ENCODE measurements at places on chromosomes 3 and 15.

GRCh38 chr15:70192041-70192440 is 94.3 kb upstream of the TLE3 start:
- DNase-seq = no peak

DNA sequence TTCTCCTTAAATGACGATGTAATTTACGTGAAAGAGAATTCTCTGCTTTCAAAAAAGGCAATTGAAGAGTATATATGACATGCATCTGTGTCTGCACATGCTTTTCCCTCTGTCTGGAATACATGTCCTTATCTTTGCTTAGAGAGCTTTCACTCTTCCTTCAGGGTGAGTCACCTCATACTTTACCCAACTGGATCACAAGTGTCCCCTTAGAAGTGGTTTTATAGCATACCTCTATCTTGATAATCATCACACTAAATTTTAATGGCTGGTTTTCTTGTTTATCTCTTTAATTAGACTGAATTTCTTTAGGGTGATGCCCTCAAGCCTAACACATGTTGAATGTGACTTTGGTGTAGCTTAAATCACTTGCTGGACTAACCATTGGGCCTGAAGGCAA is 178.9 kb downstream of the SV2B start:
- no peak for DNase-seq

DNA sequence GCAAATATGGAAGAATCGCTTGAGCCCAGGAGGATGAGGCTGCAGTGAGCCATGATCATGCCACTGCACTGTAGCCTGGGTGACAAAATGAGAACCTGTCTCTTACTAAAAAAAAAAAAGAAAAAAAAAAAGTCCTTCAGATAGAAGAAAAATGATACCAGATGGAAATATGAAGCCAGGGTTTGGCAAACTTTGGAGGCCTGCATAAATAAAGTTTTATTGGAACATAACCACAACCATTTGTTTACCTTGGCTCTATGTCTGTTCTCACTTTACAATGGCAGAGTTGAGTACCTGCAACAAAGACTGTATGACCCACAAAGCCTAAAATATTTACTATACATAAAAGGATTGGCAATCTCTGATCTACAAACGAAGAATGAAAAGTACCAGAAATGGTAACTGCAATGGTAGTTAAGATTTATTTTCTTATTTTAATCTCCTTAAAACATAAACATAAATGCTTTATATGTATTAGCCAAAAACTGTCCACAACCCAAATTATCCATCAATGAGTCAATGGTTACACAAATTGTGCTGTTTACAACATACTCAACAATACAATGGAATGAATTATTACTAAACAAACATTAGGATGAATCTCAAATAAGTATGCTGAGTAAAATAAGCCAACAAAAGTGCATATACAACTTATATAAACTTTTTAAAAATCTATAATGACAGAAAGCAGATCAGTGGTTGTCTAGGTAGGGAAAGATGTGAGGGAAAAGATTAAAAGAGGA is 41.8 kb downstream of the GOLGB1 start:
- DNase-seq = no peak

GRCh38 chr3:105791131-105791530 is 77.7 kb downstream of the CBLB start:
- peak; percentile 71 for DNase-seq

DNA sequence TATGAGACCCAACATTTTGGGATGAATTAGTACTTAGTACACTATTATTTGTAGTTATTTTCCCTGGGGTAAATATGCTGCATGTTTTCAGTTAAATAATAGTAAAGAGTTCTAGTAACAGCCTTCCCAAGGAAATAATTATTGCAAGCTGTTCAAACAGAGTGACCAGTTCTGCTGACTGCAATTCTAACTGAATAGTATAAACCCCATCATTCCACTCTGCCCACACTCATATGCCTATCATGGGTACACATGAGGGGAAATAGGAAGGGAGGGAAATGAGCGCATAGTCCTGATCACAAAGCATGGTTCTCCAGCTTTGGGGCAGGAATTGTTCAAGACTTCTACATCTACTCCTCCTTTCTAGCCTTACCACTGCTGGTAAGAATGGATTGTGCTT is 18.7 kb downstream of the UQCC5 start:
- DNase-seq = peak; percentile 19

- DNase-seq = no peak
These were observed 14.0 kb downstream of the CHCHD4 start for GRCh38 chr3:14110699-14111098.

DNA sequence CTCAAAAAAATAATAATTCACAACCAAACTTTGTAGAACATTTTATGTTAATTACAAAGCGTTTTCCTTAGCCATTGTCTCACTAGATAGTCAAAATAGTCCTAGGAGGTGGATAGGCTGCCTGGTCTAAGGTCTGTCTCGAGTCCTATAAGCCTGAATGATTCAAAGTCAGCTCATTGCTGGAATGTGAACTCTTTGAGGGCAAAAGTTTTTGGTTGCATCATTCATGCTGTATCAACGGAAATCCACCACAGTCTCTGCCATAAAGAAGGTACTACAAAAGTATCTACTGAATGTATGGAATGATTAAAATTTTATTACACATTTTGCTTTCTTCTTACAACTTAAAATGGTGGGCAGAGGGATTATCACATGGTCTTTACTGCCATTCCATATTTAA is 387.3 kb upstream of the RARB start:
- peak; percentile 85 for DNase-seq

DNA sequence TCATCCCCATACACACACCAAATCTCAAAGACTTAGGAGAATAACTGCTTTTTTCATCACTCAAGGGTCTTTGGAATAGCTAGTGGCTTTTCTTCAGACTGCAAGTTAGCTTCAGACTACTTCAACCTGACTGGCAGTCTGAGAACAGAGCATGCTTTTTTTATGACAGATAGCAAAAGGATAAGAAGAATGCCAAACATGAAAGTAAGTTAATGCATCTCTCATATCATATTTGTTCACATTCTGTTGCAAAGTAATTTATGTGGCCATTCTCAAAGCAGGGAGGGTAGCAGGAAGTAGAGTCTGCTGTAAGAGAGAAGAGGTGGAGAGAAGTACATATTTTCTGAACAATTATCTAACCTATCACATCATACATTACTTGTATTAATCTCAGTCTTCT is 544.4 kb downstream of the ZPLD1 start:
- DNase-seq = no peak

GRCh38 chr3:141839389-141839788 is 37.1 kb upstream of the ATP1B3 start:
- DNase-seq = no peak

DNA sequence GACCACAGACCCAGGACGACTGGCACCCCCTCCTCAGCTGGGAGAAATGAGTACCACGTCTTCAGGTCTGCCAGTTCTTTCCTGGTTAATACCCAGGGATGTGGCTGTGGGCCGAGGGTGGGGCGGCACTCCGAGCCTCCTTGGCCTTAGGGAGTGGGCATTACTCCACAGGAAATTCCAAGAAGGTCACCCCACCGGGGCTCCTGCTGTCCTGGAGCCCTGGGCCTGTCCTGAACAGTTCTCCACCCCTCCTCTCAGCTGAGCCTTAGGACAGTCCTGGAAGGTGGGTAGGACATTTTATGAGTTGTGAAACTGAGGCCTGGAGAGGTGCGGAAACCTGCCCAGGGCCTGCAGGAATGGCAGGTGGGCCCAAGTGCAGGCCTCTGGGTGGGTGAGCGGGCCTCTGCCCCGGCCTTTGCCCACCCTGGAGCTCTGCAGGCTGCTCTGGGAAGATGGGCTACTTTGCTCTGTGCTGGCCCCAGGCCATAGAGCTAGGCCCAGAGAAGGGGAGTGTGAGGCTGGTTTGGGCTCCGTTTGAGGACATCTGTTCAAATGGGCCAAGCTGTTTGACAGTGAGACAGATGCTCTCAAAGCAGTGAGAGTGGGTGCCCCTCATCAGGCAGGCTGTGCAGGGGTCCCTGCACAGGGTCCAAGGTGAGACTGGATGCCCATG is 103.1 kb downstream of the TMEM266 start:
- no peak for DNase-seq

GRCh38 chr15:26391567-26392194 is 381.2 kb downstream of the GABRB3 start:
- DNase-seq = no peak

DNA sequence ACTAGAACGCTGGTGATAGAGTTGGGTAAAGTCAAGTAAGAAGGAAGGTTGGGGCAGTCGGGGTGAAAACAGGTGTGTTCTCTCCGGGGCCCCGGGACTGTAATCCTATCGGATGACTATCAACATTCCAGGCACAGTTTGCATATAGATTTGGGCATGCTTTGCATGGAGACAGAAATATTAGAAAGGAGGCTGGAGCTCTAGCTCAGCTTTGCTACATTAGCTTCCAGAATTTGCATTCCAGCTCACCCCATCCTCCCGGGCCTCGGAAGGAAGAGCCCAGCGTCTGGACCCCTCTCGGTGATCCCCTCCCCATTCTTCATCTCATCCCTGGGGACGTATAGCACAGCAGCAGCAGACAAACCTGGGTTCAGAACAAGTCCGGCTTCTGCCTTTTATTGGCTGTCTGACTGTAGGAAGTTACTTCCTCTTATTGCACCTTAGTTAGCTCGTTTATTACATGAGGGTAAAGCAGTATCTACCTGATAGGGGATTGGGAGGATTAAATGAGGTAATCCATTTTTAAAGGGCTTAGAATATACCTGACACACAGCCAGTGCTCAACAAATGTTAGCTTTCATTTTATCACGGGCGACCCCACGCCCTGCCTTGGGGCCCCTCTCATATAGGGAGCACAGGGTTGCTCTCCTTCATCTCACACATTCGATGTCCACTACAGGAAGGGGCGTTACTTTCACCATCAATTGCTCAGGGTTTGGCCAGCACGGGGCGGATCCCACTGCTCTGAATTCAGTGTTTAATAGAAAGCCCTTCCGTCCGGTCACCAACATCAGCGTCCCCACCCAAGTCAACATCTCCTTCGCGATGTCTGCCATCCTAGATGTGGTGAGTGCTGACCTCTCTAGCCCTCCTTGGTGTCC is 3.2 kb downstream of the HTR3E start:
- DNase-seq = no peak

DNA sequence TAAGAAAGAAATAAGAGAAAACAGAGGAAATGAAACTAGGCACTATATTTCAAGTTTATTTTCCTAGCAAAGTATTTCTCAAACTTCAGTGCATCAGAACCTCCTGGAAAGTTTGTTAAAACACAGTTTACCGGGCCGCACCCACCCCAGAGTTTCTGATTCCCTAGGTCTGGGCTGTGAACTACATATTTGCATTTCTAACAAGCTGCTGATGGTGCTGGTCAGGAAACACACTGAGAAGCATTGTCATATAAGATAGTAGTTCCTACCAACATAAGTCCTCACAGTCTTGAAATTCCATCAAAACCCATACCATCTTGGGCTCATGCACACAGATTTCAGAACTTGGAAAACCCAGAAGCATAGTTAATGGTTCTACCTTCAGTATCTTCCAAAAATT is 8.3 kb downstream of the SLC9A9 start:
- no peak for DNase-seq

DNA sequence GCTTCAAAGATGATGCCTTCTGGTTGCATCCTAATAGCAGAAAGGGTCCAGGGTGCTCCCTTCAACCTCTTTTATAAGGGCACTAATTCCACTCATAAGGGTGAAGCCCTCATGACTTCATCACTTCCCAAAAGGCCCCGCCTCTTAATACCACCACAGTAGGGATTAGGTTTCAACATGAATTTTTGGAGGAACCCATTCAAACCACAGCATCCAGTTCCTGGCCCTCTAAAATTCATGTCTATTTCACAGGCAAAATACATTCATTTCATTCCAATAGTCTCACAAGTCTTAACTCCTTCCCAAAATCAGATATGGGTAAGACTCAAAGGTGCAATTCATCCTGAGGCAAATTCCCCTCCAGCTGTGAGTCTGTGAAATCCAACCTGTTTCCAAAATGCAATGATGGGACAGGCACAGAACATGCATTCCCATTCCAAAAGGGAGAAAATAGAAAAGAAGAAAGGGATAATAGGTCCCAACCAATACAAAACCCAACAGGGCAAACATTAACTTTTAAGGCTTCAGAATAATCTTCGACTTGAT is 124.0 kb downstream of the ATP1B3 start:
- DNase-seq = peak; percentile 18

- no peak for DNase-seq
These were observed 81.4 kb downstream of the IL1RAP start for GRCh38 chr3:190595179-190595795.

GRCh38 chr3:110666495-110666894 is 405.1 kb upstream of the NECTIN3 start:
- no peak for DNase-seq

DNA sequence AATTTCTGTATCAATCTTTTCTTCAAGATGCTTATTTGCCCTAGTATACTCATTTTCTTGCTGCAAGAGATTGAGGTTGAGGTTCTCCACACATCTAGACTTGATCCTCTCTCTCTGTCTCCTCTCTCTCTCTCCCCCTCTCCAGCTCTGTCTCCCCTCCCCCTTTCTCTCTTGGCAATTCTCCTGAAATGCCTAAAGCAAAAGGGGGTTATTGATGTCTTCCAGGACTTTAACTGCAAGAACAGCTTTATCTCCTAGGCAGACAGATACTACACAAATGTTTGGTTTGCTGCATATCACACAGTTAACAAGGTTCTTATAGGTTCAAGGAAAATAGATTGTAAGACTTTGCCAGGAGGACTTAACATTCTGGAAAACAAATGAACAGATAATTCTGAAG is 52.1 kb downstream of the TMEM212 start:
- no peak for DNase-seq

All from fibroblast of skin of right quadriceps (primary cell).